Fibroblast of mammary gland (primary cell): ENCODE measurements at places on chromosomes 2 and 18.

DNA sequence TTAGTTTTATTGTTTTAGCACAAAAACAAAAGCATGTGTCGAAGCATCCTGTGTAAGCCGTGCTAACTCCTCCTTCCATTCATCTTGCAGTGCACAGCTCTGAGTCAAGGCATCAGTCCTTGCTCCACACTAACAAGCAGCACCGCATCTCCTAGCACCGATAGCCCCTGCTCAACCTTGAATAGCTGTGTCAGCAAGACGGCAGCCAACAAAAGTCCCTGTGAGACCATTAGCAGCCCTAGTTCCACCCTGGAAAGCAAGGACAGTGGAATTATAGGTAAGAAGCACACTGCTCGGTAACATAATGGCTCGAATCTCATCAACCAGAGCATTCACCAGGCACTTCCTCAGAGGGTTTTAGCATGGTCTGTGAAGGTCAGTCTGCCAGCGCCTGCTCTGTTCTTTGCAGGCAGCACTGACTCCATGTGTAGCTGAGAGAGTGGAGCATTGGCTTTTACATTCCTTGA is 136.2 kb downstream of the WDSUB1 start:
- peak; percentile 19 for DNase-seq

DNA sequence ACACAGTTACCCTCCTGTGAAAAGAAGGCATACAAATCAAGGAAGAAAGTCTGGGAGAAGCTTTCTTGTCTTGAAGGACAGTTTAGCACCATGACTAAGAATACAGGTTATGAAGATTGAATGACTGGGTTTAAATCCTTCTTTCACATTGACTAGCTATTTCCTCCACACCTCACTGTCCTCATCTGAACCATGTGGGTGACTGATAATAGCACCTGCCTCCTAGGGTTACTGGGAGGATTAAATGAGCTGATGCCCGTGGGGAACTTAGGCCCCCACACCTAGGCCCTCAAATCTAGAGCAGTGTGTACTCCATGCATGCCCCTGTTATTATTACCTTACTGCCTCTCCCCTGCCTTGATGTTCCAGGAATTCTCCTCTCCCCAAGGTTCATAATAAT is 202.9 kb downstream of the FBXO15 start:
- DNase-seq = no peak

GRCh38 chr2:121790276-121790956 is 35.0 kb downstream of the TSN start:
- DNase-seq = peak; percentile 92

GRCh38 chr2:96934831-96935540 is 51.4 kb downstream of the FAM178B start:
- DNase-seq = no peak

- DNase-seq = no peak
Measured at GRCh38 chr2:43777306-43777926, 3.6 kb downstream of the DYNC2LI1 start.

- no peak for DNase-seq
Measured at GRCh38 chr2:84850471-84850870, 30.4 kb downstream of the TRABD2A start.

DNA sequence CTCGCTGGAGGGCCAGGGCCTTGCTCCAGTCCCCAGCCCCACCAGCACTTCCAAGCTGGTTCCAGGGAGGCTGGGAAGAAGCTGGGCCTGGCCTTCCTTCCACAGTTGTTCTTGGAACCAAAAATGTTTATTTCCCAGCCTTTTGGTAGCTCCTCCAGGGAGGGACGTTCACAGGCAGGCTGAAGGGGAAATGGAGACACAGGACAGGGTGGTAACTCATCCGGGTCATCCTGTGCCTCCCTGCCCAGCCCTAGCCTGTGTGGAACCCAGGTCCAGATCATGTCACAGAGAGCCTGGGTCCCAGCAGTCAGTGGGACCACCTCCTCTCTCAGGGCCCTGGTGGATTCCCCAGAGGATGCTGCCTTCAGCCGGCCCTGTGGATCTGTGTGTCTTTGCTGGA is 12.5 kb upstream of the ARMC9 start:
- no peak for DNase-seq

GRCh38 chr2:6036211-6036610 is 344.0 kb downstream of the SOX11 start:
- no peak for DNase-seq

GRCh38 chr2:200350850-200351285 is 44.4 kb downstream of the SPATS2L start:
- DNase-seq = peak; percentile 41

GRCh38 chr2:190648289-190649034 is 421 bp upstream of the NAB1 start:
- DNase-seq = peak; percentile 81

DNA sequence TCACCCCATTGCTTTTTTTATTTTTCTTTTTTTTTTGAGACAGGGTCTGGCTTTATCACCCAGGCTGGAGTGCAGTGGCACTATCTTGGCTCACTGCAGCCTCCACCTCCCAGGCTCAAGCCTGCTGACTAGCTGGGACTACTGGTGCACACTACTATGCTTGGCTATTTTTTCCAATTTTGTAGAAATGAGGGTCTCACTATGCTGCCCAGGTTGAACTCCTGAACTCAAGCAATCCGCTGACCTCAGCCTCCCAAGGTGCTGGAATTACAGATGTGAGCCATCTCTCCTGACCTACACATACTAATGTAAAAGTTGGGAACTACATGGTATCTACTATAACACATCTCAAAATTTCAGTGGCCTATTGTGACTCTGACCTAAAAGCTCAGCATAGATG is 101.2 kb downstream of the FMNL2 start:
- no peak for DNase-seq

- DNase-seq = peak; percentile 99
Measured at GRCh38 chr2:235605312-235606003, 111.6 kb downstream of the AGAP1 start.

DNA sequence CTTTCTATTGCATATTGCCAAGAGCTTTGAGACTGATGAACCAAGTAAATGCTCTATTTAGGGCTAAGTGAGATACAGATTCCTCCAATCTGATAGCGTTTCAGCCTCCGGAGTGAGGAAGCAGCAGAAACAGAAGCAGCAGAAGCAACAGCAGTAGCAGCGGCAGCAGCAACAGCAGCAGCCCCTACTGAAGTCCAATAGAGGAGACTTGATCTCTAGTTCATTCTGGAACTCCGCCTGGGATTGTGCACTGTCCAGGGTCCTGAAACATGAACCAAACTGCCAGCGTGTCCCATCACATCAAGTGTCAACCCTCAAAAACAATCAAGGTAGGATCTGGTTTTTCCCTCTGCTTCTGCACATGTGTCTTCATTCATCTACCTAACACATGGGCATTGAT is at the start of gene DPP10:
DPP10 (plus strand) TSS at position 132 of the 400 bp plus-strand sequence.
- peak; percentile 0 for DNase-seq

GRCh38 chr2:80071941-80072340 is 232.6 kb downstream of the LRRTM1 start:
- DNase-seq = no peak

DNA sequence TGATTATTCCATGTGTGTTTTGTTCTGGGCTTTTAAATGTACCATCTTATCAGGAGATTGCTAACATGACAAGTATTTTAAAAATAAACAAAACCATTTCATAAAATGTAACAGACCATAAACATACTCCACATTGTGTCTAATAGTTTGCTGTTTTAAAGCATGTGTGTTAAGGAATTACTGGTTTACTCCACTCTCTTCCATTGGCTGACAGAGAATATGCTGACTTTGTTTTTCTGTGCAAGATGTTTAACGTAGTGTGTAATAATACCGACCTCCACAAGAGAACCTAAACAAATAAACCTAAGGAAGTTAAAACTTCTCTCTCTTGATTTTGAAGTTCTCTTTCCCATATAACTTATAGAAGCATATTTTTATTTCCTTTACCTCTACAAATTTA is 17.0 kb upstream of the TMEM18 start:
- DNase-seq = no peak

DNA sequence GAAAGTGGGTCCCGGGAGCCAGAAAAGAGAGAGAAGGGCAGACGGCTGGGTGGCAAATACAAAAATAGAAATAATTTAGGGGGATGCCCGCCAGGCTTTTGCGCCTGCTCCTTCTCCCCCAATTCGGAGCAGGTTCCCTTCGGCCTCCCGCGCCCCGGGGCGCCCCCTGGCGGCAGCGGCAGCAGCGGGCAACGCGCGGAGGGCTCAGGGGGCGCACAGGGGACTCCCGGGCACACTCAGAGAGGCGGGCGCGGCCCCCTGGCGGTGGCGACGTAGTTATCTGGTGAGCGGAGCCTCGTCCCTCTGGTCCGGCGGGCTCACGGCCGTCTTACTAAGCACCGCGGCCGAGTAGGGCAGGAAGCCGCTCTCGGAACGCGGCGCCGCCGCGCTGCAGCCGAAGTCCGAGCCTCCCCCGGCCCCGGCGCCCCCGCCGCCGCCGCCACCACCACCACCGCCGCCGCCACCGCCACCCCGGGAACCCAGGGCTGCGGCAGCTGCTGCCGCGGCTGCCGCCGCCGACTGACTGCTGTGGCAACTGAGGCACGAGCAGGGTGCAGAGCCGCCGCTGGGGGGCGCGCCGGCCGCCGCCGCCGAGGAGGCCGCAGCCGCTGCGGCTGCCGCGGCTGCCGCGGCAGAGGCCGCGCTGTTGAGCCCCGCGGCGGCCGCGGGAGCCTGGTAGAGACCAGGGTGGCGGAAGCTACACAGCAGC is 3.8 kb downstream of the EVX2 start:
- peak; percentile 54 for DNase-seq

DNA sequence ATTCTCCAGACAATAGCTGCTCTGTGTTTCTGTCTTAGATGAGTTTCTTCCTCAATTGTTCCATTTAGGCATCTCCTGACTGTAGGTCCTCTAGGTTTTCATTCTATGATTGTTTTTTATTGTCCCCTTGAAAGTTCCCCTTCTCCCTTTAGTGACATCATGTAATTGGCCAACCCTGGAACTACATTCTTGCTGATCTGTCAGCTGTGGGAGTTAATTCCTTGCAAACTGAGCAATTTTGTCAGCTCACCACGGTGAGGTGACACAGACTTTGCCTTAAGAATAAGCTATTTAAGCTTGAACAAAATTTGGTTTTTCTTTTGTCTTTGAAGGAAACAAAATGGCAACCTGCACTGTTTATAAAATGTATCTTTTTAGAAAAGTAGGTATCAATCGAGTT is 95.9 kb downstream of the TXNL1 start:
- no peak for DNase-seq

GRCh38 chr2:152344579-152345195 is 9.7 kb downstream of the FMNL2 start:
- DNase-seq = no peak

- no peak for DNase-seq
Measured at GRCh38 chr2:15671409-15671808, 79.7 kb downstream of the DDX1 start.
